ENCODE measurements at places on chromosomes 11 and 22. TPM values are rescaled to one million over a fixed set of nuclear protein-coding genes. Genes with fewer than 3 reads are reported as not detected.

DNA sequence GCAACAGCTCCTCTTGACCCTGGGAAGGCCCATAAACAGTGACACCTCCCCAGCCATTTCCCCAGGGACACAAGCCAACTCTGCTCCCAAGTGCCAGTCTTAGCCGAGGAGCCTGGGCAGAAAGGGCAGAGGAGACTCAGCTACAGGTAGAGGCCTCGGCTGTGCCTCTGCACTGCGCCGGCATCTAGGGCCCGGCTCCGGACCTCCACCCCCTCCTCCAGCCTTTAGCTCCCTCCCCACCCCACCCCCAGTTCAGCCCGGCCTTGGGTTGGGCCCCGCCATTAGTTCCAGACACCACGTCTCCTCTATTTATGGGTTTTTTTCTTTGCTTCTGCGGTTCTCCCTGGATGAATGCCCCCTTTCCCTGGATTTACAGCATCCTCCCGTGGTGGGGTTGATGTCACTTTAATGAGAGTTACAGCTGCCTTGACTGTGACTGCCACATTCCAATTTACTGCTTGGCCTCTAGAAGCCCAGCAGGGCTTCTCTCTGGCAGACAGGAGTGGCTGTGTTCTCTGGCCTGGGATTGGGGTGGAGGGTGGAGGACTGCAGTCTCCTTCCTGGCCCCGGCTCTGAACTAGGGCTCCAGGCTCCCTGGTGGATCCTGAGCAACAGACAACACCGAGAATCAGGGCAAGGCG is 13.5 kb upstream of the OAF start:
- DNase-seq = peak; percentile 60

GRCh38 chr22:36215981-36216380 is 14.4 kb upstream of the APOL4 start:
- no peak for DNase-seq

DNA sequence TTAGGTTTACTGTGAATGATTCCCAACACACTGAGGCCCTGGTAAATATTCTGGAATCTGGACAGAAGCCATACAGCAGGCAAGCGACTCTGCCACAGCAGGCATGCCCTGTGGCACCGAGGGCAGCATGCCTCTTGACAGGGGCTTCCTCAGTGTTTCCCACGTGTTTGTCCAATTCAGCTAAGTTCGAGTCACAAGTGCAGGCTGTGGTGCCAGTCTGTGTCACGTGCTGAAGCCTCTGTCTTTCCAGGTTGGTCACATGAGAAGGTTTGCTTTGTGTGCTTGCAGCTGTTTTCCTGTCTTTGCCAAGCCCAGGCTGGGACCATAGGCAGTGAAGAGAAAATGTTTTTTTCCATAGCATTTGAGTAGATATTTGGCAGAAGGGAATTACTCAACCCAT is 2.4 kb upstream of the PPFIBP2 start:
- DNase-seq = no peak

DNA sequence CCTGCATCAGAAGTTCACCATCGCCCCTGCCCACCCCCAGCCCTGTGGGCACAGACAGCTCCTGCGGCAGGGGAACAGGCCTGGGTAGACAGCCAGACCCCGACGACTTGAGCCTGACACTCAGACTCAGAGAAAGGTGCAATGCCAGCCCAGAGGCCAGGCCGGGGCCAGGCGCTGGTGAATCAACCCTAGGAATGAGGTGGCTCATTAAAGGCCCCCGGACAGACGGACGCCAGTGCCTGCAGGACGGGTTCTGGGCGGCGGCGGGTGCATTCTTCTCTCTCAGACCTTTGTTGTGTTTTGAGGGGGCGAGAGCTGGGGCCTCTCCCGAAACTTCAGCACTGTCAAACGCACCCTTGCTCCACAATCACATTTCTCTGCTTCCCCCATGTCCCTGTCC is 5.6 kb downstream of the OVOL1 start:
- no peak for DNase-seq

DNA sequence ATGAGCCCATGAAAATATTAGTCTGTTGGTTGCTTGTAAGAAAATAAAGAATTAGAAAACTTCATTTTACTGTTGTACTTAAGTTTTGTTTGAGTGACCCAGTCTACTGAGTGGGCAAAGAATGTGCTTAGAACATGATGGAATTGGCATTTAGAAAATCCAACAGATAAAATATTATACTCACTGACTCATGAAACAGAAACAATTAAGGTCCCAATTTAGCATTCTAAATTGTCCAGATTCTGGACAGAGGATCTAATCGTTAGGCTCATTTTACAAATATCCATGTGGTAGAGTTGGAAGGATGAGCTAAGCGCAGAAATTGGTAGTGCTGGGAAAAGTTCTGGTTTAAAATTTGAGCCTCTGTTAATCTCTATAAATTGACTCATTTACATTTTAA is 45.4 kb downstream of the METTL15 start:
- peak; percentile 11 for DNase-seq

DNA sequence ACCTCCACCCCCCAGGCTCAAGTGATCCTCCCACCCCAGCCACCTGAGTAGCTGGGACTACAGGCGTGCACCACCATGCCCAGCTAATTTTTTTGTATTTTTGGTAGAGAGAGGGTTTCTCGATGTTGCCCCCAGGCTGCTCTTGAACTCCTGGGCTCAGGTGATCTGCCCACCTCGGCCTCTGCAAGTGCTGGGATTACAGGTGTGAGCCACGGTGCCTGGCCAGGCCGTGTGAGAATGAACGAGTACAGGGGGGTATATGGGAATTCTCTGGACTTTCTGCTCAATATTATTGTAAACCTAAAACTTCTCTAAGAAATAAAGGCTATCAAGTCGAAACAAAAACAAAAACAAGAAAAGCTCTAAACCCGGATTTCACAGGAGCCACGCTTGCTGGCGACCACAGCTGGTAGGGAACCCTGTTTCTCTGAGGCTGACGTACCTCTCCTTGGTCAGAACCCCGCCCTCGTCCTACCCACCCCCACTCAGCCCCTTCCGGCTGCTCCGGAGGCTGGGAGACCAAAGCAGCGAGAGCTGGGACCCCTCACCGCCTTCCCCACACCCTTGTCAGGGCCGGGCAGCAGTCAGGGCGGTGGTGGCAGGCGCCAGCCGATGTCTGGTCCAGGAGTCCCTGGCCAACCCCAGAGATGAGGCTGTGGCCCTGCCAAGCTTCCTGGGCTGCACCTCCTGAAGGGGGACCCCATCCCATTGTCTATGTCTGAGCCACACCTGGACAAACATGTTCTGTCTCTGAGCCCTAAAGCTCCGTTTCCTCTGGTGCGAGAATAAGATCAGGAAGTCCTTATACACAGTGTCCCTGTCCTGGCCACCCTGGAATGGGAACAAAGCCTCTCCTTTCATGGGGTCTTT is 52.1 kb downstream of the LINC01488 start:
- no peak for DNase-seq

Gene MS4A3
- polyA plus RNA-seq = not detected

Gene SLC25A18
- 0.07 TPM for polyA plus RNA-seq

Gene ZNF74
- polyA plus RNA-seq = 4.5 TPM

Gene NPAT
- 7.2 TPM for polyA plus RNA-seq

Data from BJ (cell line).